ENCODE measurements at places on chromosomes 5 and 9.

GRCh38 chr9:95729046-95729445 lies 146.4 kb upstream of the ERCC6L2 start:
- DNase-seq, result no peak

DNA sequence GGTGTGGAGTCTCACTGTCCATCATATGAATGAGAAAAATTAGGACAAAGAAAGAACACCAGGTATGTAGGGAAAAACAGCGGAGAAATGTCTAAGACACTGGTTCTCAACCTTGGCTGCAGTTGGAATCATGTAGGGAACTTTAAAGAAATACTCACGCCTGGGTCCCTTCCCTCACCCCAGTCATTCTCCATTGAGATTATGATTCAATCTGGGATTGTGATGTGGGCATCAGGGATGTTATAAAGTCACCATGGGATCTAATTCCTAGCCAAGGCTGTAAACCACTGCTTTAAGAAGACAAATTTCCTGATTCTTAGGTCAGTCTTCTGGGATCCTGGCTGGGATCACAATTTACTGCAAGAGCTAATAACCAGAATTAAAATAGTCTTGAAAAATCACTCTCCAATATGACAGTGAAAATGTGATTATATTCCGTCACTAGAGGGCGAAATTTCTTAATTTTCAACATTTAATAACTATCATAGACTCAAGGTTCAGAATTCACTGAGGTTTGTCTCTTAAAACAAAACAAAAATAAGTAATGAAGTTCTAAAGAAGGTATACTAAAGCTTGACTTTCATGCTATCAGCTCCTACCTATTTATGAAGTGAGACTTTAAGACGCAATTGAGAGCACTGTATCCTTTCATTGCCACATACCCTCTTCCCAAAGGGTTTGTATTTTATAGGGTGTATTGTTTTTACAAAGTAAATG lies 60.5 kb downstream of the GLDC start:
- no peak for DNase-seq

DNA sequence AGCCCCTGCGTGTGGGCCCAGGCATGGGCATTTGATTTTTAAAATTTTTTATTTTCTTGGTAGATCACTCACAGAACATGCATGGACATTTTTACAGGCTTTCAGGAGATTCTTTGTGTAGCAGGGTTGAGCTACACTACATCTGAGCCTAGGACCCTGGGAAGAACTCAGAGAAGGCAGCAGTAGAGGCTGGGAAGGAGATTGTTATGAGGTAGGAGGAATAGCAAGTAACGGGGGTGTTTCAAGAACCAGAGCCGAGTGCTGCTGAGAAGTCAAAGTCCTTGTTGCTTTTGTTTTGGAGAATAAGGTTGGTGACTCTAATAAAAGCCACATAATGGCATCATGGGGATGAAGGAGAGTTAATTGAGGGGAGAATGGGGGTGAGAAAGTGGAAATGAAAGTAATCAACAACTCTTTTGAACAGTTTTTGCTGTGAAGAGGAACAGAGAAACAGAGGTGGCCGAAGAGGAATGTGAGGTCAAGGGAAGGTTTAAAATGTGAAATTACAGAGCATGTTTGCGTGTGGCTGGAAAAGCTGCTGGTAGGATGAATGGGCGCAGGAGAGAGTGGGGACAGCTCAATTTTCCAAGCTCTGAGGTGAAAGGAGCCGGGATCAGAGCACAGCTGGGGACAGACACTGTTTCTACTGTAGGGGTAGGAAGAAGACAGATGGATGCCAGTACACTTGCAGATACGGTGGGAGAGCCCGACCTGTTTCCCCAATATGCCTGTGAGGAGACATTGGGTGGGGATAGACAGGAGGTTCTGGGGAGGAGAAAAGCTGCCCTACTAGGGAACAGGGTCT lies 4.7 kb upstream of the PDLIM7 start:
- DNase-seq, result no peak

GRCh38 chr9:37476930-37477329 lies 8.8 kb upstream of the POLR1E start:
- DNase-seq, result no peak

DNA sequence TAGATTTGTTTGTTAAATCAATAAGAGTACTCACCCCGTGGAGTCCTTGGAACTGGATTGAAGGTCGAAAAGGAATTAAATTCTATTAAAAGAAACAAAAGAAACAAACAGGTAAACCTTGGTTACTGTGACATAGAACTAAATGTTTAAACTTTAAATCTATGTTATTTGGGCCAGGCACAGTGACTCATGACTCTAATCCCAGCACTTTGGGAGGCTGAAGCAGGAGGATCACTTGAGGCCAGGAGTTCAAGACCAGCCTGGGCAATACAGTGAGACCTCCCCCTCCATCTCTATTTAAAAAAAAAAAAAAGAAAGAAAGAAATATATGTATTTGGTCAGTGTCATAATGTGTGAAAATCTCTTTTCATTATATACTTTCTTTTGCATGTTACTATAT lies 18.7 kb downstream of the ELL2 start:
- DNase-seq, result no peak

DNA sequence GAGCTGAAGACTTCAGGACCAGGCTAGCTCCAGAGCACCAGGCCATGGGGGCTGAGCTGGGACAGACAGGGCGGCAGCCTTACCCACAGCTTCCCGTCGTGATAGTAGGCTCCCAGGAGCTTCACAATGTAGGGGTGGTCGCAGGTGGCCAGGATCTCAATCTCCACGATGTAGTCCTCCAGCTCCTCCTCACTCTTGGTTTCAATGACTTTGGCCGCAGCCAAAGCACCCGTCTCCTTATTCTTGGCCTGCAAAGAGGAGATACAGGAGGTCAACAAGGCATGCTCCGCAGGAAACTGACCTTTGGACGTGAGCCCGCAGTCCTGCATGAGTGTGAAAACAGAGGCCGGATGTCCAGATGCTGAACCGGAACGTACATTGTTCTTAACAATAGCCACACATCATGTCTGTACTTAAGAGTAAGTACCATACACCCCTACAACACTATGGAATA lies 31.5 kb downstream of the STK10 start:
- DNase-seq, result no peak

GRCh38 chr9:76023715-76024195 lies 133.3 kb downstream of the PCSK5 start:
- DNase-seq, result peak; percentile 71

DNA sequence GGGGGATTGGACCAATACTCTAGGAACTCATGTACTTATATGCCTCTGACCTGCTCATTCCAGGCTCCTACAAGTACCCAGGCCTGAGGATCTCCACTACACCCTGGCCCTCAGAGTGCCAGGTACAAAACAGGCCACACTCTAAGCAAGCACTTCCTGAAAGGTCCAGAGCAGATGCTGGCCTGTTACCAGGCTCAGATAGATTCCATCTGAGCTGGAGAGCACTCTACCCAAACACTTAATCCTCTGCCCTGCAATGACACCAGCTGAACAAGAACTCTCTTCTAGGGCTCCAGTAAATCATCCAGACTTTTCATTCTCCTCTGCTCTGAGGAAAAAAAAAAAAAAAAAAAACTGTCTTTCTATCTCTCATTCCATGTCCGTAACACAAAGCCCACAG lies 2.9 kb downstream of the P4HA2 start:
- no peak for DNase-seq

DNA sequence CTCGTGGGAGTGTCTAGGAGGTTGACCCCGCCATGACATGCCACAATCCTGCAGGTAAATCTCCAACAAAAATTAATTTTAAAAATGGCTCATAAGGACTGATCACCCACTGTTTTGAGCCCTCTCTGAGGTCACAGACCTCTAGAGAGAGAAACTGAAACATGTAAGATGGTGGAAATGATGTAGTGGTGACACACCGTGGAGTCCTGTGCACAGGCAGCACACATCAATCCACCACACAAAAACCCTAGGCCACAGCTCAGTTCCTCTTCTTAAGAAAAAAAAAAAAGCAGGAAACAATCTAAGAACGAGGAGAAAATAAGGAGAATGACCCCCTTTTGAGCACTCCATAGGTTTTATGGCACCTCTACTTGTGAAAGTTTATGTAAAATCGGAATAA lies 93.8 kb upstream of the FAM120A start:
- no peak for DNase-seq
